ENCODE measurements at places on chromosomes 11 and 22.
A peak's percentile ranks its signal among the peaks of the same experiment; 100 is the strongest.

GRCh38 chr22:40415531-40416266 is 45.3 kb downstream of the SGSM3 start:
- no peak for DNase-seq

- DNase-seq: no peak
Measured at GRCh38 chr11:122404571-122404970, 251.0 kb upstream of the UBASH3B start.

GRCh38 chr11:118076754-118077281 is at the start of gene TMPRSS4:
Gene TMPRSS4, plus strand, starts transcription at chr11:118077078. Its CDS starts 225 bp downstream, at chr11:118077303.
- DNase-seq: no peak

DNA sequence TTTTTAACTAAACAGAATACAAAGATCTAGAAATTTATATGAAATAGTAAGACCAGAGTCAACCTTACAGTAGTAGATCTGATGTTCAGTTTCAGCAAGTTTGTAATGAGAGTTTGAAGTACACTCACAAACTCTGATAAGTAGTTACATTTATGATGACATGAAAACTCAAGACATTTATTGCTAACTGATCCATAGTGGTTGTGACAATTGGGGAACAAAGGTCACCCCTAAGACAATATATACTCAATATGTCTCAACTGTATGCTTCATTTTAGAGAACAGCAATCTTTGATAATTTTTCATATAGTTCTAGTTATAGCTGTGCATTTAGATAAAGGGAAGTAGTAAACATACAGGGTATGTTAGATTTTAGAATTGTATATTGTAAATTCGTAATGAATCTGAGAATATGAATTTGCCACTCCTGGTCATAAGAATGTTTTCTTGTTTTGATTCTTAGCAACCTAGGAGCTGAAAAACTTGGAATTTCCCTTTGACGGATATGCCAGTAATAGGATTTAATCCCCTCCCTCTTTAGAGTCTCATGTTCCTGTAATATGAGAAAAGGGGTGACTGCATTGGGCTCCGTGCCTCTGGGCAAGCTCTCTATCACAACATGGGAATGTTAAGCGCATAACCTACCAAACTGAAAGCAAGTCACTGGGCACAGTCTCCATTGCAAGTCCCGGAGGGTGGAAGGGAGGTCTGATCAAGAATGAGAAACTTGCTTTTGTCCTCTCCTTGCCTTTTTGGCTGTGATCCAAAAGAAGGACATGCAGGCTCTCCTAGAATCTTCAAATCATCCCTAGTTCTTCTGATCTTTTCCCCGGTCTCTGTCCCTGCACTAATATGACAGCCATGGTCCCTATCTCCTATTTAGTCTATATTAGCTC is 11.4 kb downstream of the OR10D3 start:
- DNase-seq: no peak

DNA sequence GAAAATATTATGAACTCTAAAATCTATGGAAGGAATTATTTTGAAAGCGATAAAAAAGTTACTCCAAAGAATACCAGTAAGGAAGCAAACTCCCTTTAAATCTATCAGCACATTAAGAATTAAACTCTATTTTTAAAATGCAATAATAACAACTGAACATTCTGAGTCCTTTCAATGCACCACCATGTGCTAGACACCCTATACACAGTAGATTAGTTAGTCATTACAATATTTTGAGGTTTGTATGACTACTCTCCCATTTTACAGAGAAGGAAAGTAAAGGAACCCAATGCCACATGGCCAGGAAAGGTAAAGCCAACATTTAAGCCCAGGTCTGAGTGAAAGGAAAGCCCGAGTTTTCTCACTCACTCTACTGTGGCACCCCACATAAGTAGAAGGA is 17.7 kb downstream of the JAML start:
- DNase-seq: no peak

DNA sequence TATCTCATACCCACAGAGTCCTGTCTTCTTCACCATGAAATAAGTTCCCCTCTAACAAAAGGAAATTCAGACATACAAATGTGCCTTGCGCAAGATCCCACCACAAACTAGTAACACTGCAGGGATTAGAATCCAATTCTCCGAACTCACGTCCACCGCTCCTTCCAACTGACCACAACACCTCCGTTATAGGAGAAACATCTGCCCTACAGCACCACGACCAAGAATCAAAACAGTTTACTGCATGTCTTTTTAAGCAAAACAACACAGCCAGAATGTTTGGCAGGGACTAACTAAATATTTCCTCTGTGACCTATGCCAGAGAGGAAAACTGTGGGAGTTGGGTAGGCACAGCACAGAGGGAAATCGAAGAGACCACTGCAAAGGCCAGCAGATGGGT is 72.7 kb upstream of the AKIP1 start:
- no peak for DNase-seq

DNA sequence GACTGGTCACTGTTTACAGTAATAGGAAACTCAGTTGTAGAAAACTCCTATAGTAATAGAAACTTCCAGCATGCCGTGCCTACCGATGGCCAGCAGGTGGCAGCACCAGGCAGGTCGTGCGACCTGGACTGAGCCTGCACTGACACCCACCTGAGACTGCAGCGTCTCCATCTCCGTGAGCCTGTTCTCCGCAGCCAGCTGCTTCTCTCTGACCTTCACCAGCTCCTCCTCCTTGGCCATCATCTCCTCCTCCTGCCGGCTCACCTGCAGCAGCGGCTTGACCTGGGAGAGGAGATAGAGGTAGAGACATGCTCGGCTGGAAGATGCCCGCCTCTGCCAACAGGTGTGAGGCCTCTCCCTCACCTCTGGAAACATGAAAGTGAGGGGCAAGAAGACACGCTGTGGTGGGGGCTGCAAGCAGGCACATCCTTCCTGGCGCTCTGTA is 48.5 kb downstream of the APOL1 start:
- peak; percentile 59 for DNase-seq

DNA sequence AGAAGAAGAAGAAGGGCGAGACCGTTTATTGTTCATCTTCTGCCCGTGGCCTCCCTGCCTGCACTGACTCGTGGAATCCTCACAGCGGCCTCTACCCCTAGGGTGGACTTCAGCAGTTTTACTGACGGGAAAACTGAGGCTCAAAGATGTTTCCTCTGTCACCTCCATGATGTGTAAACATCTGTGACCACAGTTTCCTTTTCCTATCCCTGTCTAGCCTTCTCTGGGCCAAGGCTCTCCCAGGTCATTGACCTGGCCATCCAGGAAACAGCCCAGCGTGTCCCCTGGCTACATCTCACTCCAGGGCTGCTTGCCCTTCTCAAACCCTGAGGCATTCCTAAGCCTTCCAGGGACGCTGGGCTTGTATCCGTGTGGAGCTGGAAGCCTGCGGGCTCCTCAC is 49.0 kb upstream of the GCAT start:
- DNase-seq: no peak

GRCh38 chr22:44448271-44448830 is 49.7 kb downstream of the RTL6 start:
- no peak for DNase-seq

DNA sequence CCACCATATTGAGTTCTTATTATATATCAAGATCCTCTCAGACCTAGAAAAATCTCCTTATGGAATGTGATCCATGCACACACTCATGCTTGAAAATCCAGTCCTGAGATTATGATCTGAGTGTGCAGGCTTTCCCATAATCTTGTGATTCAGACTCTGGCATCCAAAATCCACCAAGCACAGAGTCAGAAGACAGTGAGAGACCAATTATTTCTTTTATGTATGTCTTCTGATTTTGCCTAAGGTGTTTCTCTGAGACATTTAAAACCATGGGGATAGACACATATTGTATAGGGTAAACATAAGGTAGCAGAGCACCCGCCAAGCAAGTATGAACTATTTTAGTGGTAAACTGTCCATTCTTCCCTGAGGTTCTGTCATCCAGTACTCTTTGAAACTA is 52.0 kb upstream of the MMP13 start:
- no peak for DNase-seq

DNA sequence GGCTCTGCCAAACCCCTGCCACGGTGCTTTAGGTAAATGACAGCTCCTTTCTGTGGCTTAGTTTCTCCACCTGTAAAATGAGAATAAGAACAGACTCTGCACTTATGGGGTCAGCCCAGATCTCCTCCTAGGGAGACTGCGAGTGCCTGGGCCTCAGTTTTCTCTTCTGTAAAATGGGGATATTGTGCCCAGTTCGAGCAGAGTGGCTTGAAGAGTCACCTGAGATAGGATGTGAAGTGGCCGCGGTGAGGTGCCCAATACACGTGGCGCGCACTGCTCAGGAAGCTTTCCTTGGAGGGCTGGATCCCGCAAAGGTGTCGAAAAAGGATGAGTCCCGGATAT is 473 bp upstream of the EMID1 start:
- no peak for DNase-seq

GRCh38 chr22:49310354-49310753 is 517.3 kb downstream of the BRD1 start:
- no peak for DNase-seq

GRCh38 chr11:116970485-116971292 is 127.5 kb downstream of the SIK3 start:
- DNase-seq: no peak

- DNase-seq: no peak
Measured at GRCh38 chr11:65419772-65420481, 2.7 kb upstream of the NEAT1 start.

- no peak for DNase-seq
Measured at GRCh38 chr11:132771746-132772145, 760.6 kb downstream of the OPCML start.

GRCh38 chr11:10379022-10379421 is 74.1 kb downstream of the ADM start:
- DNase-seq: no peak

- DNase-seq: no peak
Measured at GRCh38 chr11:99682646-99683045, 661.9 kb downstream of the CNTN5 start.

GRCh38 chr22:41177040-41177621 is 28.0 kb upstream of the L3MBTL2 start:
- DNase-seq: no peak

DNA sequence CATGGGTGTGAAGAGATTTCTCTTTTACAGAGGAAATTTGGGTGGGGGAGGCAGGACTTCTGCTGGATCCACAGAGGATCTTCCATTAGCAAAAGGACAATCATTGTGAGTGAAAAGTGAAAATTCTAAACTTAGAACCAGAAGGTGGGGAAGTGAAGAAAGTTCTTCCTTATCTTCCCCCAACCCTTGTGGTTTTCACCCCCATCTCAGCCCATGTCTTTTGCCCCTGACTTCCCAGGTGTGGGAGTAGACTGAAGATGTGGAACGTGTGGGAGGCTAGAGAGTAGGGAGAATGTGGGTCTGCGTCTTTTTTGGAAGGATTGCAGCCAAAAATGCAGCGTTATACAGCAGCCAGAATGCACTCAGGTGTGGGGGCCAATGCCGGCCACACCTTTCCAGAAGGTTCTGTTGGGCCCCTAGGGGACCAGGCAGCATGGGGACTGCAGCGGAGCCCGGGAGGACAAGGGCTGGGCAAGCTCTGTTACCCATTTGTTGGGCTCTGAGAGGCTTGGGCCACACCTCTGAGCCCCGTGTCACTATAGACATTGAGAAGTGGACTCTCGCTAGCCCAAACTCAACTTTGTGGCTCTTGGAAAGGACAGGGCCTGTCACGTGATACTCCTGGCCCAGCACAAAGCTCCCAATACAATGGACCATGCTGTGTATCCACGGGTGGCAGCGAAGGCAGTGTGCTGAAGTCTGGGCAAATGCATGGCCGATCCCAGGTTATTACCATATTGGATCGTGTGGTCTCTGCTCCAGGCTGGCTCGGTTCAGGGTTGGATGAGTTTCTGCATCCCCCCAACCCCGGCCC is 32.8 kb upstream of the LINC01488 start:
- DNase-seq: no peak

- no peak for DNase-seq
Measured at GRCh38 chr11:118663381-118663780, 16.1 kb downstream of the TREH start.

DNA sequence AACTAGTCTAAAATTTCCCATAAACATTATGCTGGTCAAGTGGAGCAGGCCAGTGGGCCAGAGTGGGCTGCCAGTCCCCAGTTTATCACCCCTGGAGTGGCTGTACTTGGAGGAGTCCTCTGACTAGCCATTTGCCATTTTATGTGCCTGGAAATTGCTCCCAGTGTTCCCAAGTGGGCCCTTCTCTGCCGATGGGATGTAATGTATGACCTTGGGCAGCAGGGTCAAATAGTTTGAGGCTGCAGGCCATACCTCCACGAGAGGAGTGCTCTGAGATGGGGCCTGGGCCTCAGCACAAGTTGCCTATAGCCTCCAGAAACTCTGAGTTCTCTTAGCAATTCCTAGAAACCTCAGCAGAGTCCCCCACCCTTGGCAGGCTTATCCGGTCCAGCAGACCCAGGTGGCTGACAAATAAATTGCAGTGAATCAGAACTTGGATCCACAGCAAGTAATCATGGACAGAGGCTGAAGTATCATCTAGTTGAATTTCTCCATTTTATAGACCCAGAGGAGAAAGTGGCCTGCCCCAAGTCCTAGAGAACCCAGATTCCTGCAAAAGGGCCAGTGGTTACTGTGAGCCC is 17.8 kb upstream of the PATZ1 start:
- no peak for DNase-seq
